ENCODE measurements at places on chromosomes 1 and 21.

GRCh38 chr1:209775678-209776077 lies 8.7 kb downstream of the C1orf74 start:
- no peak for DNase-seq

DNA sequence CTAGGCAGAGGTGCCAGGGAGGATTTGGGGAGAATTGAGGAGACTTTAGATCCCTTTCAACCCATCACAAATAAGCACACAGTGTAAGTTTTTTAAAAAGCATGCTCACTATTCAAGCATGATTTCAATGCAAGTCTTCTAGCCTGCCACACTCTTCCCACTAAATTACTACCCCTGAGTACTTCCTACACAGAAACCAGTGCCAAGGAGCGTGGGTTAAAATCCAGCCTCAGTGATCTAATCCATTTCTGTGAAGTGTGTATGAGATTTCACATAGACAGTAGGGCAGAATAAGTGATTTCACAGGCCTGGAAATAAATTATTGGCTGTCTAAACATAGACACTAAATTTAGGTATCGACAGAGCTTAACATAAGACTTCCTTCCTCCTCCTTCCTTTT lies 142.9 kb upstream of the ATP1B1 start:
- DNase-seq = no peak

DNA sequence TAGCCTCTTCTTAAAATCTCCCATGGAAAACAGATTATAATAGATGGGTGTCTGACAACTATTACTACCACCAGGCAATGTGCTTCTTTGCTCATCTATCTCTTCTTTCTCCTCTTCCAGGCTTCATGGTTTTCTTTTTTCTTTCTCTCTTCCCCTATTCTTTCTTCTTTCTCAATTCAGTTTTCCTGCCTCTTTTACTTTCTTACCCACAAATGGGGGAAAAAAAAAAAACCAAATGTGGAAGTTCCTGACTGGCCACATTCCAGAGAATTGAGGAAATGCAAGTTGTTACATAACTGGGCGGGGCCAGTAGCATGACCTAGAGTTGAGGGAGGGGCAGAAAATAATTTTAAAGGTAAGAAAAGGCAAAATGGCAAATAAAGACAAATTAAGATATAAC lies 10.9 kb upstream of the SMG7 start:
- DNase-seq = no peak

GRCh38 chr1:184513966-184514365 lies 127.1 kb downstream of the C1orf21 start:
- DNase-seq = no peak

DNA sequence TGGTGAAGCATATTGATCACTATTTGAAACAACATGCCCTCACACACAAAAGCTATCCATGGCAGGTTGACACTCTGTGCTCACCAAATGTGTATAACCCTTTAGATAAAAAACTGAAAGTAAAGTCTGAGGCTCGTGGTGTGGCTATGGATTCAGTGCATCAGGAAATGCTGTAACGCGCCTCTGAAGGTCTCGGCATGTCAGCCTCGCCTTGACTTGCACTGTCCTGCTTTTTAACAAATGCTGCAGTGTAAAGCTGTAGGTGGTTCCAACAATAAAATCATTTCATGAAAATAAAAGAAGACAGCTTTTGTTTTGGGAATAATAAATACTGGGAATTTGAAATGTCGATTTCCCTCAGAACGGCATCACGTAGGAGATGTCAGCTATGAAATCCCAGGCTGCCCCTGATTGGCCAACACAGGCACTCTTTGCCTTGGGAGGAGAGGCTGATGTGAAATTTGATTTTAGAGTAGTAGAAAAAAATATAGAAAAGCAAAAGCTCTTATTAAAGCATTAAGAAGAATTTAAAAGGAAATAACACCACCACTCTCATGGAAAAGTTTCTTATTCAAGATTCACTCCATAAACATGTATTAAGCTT lies 168.2 kb downstream of the DSCAM start:
- no peak for DNase-seq

DNA sequence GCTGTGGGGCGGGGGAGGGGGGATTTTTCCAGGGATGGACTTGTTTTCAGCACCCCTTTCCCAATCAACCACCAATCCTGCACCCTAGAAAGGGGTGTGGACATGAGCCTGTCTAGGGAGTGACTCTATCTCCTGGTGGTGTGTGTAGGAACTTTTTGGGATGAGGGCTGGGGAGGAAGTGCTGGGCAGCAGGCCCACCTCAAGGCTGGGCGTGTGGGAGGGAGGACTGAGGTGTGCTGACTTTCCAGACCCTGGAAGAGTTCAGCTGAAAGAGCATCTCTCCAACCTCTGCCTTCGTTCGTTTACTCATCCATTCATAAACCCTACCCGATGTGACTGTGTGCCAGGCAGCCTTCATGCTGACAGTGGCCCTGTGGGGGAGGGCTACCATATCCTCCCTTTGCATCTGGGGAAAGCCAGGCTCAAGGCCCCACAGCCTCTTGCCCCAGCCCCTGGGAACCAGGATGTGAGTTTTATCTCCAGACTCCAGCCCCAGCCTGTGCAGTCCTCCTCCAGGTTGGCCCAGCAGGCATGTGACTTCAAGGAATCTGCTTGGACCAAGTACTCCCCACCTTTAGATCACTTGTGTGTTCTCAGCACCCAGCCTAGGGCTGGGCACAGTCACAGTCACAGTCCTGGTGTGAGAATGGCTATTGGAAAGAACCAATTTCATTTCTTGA lies 6.7 kb downstream of the KNCN start:
- no peak for DNase-seq

- DNase-seq = no peak
These were observed 45.1 kb upstream of the GUCA2A start for GRCh38 chr1:42209526-42210251.

DNA sequence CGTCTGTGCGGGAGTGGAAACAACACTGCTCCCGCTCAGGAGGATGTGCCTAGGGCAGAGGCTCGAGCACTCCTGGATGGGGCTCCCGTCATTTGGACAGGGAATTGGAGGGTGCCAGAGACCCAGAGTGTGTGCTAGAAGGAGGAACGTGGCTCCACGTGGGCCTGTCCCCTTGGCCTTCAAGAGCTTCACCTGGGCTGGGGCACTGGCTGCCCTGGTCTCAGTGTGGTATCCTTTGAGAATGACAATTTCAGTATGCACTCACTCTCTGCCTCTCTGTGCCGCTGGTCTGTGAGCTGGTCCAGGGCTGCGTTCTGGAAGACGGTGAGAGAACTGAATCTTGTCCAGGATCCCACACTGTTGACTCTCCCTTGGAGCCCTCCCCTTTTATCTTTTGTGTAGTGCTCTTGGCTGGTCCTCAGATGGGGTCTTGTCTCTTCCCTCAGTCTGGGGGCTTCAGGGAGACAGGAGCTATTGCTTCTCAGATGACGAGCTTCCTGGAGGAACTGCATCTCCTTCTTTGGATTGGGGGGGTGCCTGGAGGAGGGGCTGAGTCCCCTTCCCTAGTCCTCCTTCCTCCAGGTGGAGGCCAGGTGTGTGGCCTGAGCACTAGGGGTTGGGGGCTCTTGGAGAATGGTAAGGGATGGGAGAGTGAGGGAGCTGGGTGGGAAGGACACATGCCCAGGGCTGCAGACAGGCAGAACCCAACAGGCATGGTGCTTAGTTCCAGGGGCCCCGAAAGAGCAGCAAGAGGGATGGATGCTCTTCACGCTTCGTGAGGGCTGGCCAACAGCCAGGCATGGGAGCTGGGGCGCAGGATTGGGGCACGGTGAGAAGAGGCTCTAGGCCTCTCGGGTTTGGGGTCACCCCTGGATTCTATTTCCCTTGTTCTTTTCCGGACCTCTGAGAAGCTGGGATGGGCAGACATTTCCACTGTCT lies 14.8 kb upstream of the ETV3L start:
- DNase-seq = no peak

DNA sequence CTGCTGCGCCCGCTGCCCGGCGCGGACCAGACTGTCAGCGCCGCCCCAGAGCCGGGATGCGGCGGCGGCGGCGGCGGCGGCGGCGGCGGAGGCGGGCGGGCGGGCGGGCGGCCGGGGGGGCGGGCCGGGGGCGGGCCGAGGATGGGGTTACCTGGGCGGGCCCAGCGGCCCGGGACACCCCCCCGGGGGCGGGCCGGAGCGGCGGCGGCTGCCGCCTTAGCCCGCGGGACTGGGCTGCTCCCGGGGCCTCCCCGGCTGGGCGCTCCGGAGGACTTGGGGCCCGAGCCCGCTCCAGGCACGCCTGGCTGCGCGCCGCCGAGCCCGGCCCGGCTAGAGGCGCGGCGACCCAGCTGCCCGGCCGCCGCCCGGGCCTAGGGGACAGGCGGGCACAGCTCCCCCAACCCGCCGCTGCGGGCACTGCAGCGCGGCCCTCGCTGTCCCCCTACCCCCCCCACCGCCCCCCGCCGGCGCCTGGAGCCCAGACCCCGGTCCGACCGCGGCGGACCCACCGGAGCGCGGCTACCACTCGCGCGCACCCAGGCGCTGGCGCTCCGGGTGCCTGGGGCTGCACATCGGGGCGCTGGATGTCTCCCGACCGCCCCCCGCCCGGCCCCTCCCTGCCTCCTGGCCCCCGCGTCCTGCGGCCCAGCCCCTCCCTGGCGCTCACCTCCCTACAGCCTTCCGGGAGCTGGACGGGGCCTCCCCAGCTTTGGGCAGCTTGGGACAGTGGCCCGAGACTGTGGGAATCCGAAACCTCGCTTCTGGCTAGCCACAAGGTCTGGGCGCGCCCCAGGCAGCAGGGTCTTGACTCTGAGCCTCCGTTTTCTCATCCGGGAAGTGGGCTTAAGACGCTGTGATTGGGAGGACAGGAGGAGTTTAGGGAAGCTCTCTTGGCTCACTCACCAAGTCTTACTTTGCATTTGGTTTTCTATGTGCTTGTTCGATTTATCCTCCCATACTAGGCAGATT lies at the start of gene WNT4:
Gene WNT4, minus strand, starts transcription at position 33 of the 969 bp plus-strand sequence. CDS start 175 bp downstream, outside the sequence.
- no peak for DNase-seq

GRCh38 chr1:114081437-114082303 lies 72.0 kb downstream of the SYT6 start:
- no peak for DNase-seq

GRCh38 chr1:115012006-115012405 lies 17.6 kb upstream of the TSHB start:
- DNase-seq = no peak

DNA sequence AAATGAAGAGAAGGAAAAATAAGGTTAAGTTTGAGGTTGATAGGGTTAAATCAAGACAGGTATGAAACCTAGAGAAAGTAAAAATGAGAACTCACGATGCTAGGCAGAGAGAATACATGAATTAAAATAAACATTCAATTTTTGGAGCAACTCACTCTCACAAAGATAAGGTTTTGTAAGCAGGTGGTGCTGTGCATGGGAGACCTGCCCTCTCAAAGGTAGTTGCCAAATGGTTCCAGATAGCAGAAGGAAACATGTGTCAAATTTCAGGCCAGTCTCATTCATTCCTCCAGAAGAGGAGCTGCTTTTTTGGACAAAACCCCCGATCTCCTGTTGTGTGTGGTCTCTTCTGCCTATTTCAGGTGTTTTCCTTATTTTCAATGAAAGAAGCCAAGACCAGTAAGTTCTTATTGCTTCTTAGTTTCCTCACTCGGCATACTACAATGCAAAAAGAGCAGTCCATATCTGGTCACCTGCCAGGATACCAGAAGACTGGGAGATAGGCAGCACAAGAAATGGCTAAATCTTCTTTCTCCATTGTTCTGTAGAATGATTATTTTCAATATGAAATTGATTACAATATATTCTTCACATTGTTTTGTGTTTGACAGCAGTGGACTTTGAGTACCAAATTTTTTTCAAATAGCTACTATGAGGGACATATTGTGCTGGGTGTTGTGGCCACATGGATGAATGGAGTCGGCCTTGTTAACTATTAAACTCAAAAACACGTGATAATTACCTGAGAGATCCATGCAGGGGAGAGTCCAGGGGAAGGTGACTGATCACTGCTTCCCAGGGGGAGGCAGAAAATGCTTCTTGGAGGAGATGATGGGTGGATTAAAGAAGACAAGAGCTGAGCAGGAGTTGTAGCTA lies 3.6 kb downstream of the CR1L start:
- no peak for DNase-seq

GRCh38 chr1:162872981-162873380 lies 12.0 kb upstream of the CCDC190 start:
- DNase-seq = no peak

DNA sequence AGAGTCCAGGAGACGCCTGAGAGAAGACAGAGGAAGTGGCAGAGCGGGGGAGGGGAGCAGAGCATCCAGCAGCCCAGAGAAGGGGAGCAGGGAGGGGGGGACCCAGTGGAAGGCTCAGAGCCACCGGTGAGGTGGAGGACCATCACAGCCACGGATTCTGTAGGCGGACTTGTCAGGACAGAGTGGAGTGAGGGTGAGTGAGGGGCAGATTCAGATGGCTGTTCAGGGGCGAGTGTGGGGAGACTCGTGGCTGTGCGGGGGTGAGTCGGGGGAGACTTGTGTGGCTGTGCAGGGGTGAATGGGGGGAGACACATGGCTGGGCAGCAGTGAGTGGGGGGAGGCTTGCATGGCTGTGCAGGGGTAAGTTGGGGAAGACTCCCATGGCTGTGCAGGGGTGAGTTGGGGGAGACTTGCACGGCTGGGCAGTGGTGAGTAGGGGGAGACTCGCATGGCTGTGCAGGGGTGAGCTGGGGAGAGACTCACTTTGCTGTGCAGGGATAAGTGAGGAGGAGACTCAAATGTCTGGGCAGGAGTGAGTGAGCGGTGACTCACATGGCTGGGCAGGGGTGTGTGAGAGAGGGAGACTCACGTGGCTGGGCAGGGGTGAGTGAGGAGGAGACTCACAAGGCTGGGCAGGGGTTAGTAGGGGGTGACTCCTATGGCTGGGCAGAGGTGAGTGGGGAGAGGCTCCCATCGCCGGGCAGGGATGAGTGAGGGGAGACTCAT lies 56.8 kb upstream of the ABCG1 start:
- peak; percentile 22 for DNase-seq

DNA sequence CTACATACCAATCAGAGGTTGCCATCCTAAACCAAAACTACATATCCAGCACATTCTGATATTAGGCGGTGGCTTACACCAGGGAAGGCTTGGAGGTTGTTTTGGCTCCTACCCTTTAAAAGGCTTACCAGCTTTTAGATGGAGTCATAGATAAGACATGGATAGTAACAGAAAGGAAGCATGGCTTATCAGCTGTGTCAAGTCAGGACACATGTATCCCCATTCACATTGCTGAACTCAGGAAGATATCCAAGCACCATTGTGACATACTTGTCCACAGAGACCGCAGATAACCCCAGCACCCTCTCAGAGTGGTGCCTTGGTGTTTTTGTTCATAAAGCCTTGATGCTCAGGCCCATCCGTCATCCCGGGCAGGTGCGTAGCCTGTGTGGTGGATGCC lies 39.7 kb downstream of the ADARB1 start:
- no peak for DNase-seq

DNA sequence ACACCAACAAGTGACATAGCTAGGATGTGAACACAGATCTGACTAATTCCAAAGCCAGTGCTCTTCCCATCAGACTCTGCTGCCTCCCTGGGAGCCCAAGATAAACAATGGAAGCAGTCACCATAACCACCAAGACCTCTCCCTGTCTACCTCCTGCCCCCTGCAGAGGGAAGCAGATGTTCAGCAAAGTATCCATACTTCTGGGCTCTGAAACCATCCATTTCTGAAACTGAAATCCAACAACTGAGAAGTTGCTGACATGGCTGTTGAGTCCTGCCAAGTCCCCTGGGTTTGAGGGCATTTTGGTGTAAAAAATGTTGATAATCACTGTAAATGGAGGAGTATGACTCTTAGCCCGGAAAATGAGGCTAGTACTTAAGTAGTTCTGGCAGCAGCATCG lies 102.1 kb downstream of the TYW3 start:
- no peak for DNase-seq

- no peak for DNase-seq
These were observed 84.4 kb downstream of the CD58 start for GRCh38 chr1:116486424-116486823.

Data from stimulated activated CD4-positive, alpha-beta T cell treated with anti-CD3 and anti-CD28 coated beads, Interleukin-4, amount 100 ng/mL, for 24 hours (primary cell).